ENCODE measurements at places on chromosomes 1 and 21. TPM values are rescaled to one million over a fixed set of nuclear protein-coding genes. Genes with fewer than 3 reads are reported as not detected.

- no peak for DNase-seq
Observed at GRCh38 chr1:7504438-7504720, 266.7 kb upstream of the VAMP3 start.

The RNF207 gene
- total RNA-seq = 25.3 TPM

DNA sequence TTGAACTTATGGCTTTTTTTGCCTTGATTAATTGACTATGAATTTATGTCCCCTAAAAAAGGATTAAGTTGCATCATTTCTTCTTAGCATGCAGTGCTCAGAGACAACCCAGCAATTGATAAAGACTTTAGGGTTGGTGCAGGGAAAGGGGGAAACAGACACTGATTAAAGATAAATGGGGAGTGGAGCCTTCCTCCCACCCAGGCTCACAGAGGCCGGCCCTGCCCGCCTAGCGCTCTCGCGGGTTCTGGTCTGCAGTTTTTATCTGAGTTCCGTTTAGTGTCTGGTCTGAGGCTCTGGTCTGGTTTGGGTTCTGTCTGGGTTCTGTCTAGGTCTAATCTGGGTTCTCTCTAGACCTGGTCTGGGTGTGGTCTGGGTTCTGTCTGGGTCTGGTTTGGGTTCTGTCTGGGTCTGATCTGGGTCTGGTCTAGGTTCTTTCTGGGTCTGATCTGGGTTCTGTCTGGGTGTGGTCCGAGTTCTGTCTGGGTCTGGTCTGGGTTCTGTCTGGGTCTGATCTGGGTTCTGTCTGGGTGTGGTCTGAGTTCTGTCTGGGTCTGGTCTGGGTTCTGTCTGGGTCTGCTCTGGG, 48.1 kb downstream of the ABCG1 start:
- DNase-seq = no peak

DNA sequence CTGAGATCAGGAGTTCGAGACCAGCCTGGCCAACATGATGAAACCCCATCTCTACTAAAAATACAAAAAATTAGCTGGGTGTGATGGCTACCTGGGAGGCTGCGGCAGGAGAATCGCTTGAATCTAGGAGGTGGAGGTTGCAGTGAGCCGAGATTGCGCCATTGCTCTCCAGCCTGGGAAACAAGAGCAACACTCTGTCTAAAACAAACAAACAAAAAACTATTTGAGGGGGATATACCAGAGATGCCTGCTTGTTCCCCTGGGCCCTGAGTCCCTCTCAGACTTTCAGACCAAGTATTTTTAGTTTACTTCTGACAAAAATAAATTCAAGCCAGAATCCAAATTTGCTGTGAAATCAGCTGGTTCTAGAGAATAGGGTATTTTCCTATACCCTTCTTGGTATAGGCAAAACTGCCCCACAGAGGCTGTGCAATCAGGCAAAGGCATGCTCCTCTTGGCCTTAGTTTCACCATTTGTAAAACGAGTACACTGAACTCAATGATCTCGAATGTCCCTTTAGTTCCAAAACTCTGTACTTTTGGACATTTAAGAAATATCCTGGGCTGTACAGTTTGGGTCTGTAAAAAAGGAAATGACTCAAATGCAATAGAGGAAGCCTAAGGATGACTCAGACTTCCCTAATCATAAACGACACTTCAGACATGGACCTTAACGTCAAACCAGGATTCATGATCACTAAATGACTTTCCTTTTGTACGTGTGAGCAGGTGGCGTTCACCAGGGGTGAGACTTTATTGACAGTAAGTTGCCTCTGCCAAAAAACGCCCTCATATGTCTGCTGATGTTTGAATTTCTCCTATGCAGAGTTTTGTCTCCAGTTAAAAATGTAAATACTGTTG, 16.1 kb downstream of the ENSA start:
- DNase-seq = no peak

GRCh38 chr1:159931101-159931794, 5.9 kb upstream of the TAGLN2 start:
- peak; percentile 19 for DNase-seq

- peak; percentile 40 for DNase-seq
Observed at GRCh38 chr21:43021191-43021590, 46.8 kb downstream of the PKNOX1 start.

- DNase-seq = no peak
Observed at GRCh38 chr1:147283011-147283410, 40.5 kb downstream of the CHD1L start.

DNA sequence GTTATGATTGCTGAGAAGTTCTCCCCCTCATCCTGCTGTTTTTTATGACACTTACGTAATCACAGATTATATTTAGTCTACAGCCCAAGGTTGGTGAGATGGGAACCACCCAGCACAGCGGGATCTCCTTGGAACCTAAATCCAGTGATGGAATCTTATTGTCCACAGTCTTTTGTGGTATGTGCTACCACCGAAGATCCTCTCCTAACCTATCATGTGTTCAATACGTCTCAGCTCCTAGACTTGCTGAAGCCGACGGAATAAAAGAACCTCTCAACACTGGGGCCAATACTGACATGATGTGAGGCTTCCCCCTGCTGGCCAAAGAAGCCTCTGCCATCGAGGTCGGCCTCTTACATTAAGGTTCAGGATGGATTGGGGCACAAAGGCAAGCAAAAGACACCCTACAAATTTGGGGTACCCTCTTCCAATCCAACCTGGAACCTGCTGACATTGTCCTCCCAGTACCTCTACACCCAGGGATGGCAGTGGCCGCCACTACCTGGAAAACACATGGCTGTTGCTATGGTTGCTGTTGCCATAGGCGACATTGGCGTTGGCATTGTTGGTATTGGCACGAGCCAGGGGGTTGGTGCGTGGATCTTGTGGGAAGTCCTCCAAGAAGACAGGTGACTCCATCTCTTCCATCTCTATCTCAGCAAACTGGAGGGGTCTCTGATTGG, 19.4 kb upstream of the KIF21B start:
- peak; percentile 87 for DNase-seq

DNA sequence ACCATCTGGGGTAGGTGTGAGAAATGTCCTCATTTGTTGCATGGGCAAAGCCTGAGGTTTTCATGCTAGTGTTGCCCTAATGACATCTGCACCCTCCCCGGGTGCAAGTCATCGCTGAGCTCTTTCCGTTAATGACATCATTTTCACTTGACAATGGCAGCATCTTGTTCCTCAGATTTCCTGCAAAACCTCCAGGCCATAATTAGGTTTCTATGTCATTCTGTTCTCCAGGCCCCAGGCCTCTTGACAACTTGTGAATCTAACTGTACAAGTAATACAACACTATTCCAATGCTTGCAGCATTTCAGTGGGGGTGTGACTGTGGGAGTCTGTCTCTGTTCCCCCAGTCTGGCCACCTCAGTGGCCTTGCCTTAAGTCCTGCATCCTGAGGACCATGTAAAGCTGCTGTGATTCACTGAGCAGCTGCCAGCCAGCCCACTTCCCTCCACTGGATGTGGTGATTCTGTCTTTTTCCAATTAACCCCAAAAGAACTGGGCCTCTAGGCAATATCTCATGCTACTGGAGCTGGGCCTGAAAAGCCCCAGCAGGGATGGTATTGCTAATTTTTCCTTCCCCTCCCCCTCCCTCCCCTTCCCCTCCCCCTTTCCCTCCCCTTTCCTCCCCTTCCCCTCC, 22.8 kb downstream of the RAB7B start:
- no peak for DNase-seq

The ACTL8 gene
- total RNA-seq = 1.4 TPM

The GIPC2 gene
- total RNA-seq = 0.07 TPM

GRCh38 chr1:84834419-84835064, 58.5 kb downstream of the LPAR3 start:
- DNase-seq = no peak

DNA sequence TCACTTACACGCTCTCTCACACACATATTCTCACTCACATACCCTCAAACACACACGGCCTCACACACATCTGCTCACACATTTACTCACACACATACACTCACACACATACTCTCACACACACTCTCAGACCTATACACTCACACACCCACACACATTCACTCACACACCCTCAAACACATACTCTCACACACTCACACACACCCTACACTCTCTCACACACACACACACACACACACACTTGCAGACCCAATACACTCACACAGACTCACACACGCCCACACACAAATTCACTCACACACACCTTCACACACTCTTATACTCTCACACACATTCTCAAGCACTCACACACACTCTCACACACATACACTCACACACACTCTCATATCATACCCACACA, 155.5 kb upstream of the BACE2 start:
- no peak for DNase-seq

- peak; percentile 84 for DNase-seq
Observed at GRCh38 chr1:246788895-246789338, 64.7 kb downstream of the SCCPDH start.

- DNase-seq = peak; percentile 62
Observed at GRCh38 chr1:36765785-36766300, 268.5 kb downstream of the GRIK3 start.

DNA sequence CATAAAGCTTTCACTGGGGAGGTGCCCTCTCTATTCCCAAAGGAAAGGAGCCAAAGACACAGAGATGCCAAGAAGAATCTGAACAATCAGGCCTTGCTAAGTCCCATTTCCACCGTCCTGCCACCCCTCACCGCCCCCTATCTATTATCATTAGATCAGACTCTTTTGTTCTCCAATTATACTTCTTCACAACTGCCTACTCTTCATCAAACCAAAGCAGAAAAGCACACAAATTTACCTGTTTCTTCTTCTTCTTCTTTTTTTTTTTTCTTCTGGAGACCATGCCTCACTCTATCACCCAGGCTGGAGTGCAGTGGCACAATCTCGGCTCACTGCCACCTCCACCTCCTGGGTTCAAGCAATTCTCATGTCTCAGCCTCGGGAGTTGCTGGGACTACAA, 43.1 kb upstream of the ARHGEF10L start:
- DNase-seq = no peak

DNA sequence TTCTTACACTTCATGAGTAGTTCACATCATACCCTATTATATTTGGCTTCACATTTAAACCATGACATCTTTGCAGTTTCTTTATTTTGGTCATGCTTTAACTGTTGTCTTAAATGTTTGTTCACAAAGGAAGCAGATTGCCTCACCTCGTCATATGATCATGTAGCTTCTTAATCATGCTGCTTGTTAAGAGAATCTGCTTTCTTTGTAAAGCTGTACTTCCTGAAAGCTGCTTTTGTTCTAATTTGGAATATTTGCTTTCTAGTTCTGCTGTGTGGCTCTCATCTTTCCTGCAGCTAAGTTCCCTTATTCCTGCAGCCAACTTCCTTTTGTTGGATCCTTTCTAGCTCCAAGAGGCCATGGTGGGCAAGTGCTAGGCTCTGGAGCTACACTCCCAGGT, 62.9 kb upstream of the SIM2 start:
- DNase-seq = no peak

The SPATA21 gene
- 0.07 TPM for total RNA-seq

DNA sequence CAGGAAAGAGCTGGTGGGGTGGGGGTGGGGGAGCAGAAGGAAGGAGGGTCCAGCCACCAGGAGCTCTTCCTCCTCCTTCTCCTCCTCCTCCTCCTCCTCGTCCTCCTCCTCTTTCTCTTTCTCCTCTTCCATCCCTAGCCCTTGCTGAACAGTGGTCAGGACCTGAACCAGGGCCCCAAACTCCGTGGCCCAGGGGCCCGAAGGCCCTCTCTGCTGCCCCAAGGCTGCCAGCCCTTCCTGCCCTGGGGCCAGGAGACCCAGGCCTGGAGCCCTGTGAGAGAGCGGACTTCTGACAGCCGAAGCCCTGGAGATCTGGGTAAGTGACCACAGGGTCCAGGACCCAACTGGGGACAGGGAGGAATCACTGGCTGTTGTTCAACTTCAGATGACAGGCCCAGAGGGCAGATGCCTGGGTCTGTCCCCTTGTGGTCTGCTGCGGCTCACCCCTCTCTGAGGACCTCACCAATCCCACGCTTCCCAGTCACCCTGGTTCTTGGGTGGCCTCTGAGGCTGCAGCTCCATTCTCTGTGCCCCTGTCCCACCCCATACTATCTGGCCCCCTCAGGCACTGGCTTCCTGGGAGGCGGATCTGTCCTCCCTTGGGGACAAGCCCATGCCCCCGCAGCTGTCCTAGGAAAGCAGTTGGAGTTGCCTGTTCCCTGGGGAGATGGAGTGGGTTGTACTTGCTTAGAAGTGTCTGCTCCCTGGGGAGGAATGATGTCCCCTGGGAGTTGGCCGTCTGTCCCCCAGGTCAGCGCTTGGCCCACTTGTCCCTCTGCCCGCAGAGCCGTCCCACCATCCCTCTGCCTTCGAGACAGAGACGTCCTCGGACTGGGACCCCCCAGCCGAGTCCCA, 51.8 kb downstream of the VWA5B1 start:
- no peak for DNase-seq

The BTBD8 gene
- 7.9 TPM for total RNA-seq

The RIMKLA gene
- total RNA-seq = 1.1 TPM

DNA sequence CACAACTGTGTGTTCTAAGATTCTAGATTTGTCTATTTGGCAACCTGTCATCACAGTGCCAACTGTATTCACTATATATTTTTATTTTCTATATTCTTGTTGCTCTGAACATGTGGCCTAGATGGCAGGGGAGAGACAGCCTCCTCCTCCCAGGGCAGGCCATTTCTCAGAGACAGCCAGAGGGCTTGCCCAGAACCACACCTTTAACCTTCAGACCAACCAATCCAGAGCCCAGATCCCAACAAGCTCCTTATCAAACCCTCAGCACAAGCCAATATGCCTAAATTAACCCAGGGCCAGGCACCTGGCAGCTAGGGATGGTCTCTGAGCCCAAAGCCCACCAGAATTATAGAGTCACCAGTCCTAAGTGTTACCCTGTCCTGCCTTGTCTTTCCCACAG, 19.3 kb downstream of the TRIM11 start:
- peak; percentile 16 for DNase-seq
